GF-D8 (cell line): ENCODE measurements at places on chromosomes 11 and 22.

GRCh38 chr11:108237058-108237481 is 14.2 kb downstream of the ATM start:
- no peak for DNase-seq

GRCh38 chr22:41777749-41778425 is 22.6 kb upstream of the CCDC134 start:
- no peak for DNase-seq

GRCh38 chr11:78825591-78826020 is 250.9 kb upstream of the NARS2 start:
- DNase-seq, result no peak

DNA sequence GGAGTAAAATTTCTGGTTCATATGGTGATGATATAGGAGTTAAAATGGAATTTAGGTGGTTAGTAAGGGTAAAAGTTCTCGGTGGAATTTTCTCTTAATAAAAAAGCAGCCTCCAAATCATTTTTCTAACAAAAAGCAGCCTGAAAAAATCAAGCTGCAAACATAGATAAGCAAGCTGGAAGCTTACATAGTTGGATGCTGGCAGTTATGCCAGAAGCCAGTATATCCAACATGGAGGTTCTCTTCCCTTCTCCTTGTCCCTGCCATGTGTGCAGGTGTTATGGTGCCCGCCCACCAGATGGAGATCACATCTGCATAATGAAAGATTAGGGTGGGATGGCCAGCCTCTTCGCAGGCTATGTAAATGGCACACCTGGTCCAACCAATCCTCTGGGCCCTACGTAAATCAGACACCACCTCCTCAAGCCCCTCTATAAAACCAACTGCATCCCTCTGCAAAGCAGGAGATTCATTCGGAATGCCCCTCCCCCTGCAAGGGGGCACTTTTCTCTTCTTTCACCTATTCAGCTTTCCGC is 22.4 kb downstream of the PIWIL3 start:
- DNase-seq, result no peak

- DNase-seq, result no peak
Measured at GRCh38 chr11:1009991-1010390, 26.5 kb downstream of the MUC6 start.

- DNase-seq, result no peak
Measured at GRCh38 chr11:124394408-124394807, 4.4 kb downstream of the OR8B3 start.

DNA sequence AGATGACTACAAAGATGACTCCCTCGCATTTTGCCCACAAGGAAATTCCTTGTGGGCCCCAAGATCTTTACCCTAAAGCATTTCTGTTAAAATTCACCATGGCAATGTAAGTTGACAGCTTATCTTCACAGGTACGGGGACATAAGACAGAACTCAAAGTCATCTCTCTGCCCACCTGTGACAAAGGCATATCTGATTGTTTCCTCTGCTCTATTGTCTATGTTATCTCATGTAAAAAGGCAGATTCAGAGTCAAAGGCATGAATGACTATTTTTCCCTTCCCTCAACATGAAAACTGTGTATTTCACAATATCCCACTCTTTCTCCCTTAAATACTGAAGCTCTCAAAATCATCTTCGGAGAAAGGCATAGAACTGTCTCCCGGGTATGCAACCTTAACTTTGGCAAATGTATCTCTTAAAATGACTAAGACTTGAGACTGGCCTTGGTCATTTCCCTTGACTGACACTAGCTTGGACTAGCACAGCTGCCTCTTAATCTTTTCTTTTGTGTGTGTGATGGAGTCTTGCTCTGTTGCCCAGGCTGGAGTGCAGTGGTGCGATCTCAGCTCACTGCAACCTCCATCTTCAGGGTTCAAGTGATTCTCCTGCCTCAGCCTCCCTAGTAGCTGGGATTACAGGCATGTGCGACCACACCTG is 103.2 kb downstream of the MICAL3 start:
- no peak for DNase-seq

DNA sequence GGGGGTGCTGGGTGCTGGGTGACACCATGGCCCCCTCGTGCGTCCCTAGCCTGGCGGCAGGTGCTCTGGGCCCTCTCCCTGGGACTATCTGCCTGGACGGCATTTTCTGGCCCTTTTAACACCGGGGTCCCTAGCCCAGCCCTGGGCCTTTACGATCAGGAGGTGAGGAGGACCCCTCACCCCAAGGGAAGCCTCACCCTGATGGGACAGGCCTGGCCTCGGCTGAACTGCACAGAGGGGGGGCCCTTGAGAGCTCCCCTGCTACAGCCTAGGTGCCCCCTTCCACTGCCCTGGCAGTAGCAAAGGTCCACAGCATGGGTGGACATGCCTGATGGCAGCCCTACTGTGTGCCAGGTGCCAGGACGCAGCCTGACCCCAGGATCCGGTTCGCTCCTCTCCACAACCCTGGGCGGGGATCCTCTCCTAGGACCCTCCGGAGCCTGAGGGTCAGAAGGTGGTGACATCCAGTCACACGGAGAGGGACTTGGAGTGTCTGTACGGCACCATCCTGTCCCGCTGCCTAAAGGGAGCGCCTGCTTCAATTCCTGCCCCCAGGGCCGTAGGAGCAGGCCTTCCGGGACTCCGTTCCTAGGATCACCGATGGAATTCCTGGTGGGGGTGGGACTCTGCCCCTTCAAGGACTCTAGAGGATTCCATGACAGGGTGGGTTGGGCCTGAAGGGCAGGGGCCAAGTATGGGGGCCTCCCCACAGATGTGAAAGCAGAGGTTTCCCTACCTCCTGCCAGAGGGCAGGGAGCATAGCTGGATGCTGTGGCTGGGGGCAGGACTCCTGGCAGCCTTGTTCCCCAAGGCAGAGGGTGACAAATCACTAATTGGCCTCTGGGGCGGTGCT is 33.0 kb upstream of the TH start:
- no peak for DNase-seq

GRCh38 chr11:120254788-120255518 is 15.0 kb downstream of the POU2F3 start:
- no peak for DNase-seq

- DNase-seq, result no peak
Measured at GRCh38 chr11:10751581-10751940, 515 bp downstream of the CTR9 start.

DNA sequence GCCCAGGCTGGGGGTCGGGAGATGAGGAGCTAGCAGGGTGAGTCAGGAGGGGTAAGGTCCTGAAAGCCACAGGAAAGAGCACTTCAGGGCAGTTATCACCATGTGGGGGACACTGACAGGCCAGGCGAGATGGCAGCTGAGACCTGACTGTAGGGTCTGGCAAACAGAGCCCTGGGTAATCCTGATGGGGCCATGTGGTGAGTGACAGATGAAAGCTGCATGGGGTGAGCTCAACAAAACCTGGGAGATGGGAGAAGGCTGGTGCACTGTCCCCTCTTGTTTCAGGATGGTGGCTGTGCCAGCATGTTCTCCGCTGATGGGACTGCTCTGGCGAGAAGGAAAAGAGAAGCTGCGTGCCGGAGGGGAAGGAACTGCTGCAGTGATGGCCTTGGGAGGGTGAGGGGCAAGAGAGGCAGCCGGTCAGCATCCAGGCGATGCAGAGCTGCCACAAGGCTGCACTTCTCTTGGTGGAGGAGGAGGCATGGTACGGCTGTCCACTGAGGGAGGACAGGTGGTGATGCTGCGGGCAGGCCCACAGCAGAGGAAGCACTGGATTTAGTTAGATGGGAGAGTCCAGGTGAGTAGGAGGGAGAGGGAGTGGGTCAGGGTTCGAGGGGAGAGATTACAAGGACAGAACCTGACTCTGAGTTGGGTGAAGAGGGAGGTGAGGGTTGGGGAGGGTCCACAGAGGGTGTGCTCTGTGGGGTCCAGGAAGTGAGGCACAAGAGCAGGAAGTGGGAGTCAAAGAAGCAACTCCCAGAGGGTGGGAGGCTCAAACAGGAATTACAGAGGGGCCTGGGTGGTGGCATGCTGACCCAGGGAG is 3.8 kb downstream of the TOP3B start:
- no peak for DNase-seq

- DNase-seq, result peak; percentile 26
Measured at GRCh38 chr22:45997777-45998637, 21.0 kb upstream of the WNT7B start.

DNA sequence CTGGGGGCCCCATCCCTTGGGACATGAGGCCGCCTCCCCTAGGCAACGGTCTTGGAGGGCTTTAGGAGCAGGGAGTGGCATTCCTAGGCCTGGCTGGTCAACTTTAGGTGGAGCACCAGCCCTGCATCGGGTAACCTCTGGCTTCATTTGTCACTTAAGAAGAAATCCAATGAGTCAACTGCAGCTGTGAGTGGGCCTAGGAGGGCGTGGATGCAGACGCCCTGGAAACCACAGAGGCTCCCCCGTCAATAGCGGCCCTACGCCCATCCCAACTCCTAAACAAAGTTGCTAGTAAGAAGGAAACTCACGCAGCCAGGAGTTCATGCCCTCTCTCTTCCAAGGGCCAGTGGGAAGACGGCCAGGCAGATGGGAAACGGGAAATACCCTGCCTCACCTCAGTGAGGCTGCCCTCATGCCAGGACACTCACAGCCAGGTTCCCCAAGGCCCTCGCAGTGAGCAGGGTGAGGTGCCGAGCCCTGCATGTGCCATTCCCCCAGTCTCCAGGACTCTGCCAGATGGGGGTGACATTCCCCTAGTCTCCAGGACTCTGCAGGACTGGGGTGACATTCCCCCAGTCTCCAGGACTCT is 20.8 kb downstream of the BID start:
- no peak for DNase-seq

GRCh38 chr22:21612858-21613257 is 17.0 kb downstream of the YDJC start:
- no peak for DNase-seq

DNA sequence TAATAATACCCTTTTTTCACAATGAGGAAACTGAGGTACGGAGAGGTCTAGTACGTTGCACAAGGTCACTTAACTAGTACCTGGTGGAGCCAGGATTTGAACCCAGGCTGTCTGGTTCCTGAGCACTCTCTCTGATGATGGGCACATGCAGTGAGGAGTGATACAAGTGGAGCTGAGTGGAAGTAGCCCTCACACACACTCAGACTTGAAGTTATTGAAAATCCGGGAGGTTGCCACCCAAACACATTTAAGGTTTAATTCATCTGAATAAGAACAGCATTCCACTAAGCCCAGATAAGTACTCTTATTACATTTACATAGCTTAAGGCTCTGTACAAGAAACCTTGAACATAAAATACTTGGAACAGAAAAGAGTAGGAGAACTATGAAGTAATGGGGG is 4.8 kb downstream of the GRAP2 start:
- DNase-seq, result no peak

DNA sequence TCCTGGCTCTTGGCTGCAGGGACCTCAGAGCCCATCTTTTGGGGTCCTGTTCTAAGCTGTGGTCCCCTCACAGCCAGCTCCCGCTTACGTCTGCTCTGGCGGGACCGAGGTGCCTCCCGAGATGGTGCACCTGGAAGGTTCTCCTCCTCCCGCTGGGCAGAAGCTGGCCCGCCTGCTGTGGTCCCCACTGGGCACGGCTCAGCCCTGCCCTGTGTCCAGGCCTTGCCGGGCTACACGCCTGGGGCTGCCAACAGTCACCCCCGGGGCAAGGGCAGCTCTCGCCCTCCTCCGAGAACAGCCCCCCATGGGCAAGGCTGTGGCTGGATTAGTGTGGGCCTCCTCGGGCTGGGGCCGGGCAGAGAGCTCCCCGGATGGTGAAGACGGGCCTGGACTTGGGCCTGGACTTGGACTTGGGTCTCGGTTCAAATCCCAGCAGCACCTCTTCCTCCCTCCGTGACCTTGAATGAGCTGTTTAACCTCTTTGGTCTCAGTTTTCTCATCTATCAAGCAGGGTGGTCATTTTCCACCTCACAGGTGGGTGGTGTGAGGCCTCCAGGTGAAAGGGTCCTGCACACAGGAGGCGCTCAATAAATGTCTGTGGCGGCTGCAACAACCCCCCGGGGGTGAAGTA is 998 bp downstream of the BAIAP2L2 start:
- DNase-seq, result no peak

DNA sequence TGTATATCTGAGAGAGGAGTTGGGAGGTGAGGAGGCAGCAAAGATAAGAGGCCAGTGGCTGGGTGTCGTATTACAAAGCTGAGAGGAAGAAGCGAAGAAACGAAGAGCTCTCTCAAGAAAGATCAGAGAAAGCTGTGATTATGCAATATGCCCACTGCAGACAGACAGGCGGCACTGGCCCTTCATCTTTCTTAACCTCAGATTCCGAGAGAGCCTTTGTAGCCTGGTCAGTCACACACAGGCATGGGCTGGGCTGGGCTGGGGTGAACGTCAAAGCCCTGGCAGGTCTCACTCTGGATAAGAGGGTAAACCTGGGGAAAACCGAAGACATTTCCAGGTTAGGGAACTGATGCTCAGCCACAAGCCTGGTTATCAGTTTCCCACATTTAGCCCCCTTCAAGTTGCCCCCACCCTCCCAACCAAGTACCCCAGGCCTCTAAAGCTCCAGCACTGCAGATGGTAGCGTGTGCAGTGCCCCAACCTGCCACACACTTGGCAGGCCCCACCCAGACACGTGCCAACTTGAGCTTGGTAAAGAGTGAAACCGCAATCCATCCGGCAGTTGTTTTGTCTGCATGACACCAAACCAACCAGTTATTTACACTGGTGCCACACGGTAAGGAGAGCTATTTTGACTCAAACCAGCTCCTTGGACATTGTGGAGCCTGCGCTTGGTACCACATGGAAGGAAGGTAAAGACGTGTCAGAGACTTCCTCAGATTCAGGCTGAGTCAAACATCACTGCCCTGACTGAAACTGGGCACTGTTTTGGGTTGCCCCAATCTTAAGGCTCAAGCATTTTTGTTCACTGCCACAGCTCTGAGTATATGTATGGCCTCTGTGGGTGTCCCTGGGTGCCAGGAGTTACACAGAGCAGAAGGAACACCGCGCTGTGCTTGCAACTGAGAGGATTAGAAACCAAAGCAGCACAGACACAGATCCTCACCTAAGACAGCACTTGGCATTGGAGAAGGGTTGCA is 135.9 kb downstream of the FDX1 start:
- DNase-seq, result no peak

- no peak for DNase-seq
Measured at GRCh38 chr22:17918840-17919239, 105.5 kb downstream of the MICAL3 start.

- no peak for DNase-seq
Measured at GRCh38 chr11:105100206-105100605, 39.4 kb downstream of the CARD18 start.

DNA sequence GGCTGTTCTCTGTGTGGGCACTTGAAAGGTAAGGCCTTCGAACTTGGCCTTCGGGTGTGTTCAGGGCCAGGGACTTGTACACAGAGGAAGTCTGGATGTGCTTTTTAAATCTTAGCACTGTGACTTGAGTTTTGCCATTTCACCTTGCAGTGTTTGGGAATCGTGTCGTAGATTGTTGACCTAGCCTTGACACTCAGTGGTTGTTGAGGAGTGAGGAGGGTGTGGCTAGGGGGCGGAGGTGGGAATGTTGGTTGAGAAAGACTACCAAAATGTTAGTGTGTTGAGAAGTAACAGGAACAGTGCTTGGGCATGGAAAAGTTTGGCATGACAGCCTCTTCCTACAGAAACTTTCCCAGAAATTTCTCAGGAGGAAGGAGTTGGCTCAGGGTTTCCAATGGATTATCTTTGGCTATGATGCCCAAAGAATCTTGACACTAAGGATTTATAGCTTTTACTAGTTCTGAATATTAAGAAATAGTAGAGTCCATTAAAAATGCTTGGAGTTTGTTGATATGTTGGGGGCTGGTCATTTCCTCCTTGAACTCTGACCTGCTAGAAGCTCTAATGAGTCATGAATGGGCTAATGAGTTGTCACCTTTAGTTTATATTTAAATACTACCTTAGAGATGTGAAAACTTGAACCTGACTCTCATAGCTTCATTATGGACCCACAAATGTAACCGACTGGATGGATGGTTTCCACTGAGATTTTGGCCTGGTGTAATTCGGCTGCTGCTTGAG is 40.6 kb downstream of the BARX2 start:
- DNase-seq, result no peak
